ENCODE measurements at places on chromosomes 12 and 14.

DNA sequence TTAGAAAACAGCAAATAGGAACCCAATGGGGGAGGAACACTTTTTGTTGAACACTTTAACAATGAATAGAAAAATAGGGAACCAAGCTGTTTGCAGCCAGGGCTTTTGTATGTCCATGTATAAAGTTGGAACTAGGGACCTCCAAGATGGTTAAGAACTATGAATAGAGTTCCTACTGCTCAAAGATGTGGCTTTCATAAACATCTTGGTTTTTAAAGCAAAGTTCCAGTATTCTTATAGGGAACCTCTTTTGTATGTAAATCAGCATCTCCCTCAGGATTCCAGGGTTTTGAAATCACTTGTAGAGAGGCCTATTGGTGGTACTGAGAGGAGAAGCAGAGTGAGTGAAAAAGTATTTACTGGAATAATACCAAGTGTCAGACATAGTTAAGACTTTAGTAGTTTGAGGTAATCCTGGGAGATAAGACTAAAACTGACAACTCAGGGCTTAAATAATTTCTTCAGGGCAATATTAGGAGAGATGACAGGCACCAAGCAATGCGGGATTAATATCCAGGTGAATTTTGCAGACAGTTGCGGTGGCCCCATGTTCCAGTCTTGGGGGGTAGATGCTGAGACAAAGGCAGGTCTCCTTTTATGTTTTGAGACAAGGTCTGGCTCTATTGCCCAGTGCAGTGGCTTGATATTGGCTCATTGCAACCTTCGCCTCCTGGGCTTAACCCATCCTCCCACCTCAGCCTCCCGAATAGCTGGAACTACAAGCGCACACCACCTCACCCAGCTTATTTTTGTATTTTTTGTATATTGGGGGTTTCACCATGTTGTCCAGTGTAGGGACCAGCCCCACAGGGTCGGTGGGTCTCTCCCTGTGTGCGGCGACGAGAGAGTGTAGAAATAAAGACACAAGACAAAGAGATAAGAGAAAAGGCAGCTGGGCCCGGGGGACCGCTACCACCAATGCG lies 10.4 kb upstream of the EID3 start:
- no peak for DNase-seq

DNA sequence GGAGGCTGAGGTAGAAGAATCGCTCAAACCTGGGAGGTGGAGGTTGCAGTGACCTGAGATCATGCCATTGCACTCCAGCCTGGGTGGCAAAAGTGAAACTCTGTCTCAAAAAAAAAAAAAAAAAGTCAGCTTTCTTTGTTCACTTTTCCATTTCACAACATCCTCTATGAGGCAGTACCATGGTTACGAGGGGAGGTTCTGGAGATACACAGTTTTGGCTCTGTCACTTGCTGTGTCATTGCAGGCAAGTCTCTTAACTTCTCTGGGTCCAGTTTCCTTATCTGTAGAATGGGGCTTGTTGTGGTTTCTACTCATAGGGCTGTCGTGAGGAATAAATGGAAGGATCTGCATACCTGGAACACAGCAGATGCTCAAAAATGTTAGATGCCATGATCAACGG lies 75.6 kb upstream of the SLC24A4 start:
- no peak for DNase-seq

GRCh38 chr14:65072937-65073336 lies 29.4 kb downstream of the MAX start:
- DNase-seq: no peak

DNA sequence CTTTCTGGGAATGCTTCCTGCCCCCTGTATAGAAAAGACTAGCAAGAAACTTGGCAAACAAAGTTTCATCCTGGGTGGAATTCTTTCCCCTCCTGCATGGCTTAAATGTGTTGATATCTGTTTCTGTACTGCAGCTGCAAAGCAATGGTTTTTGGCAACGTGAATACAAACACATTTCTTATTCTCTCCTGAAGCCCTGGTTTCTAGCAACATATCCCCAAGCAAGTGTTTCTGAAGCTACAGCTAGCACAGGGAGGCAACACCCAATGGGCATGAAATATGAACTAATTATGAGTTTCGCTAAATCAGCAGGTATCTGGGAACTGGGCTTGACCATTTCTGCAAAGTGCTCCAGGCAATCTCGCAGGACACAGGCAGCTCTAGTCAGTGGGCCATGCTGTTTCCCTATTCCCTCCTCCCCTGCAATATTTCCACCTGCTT lies 392.3 kb upstream of the TMPO start:
- DNase-seq: no peak

GRCh38 chr14:34110531-34110930 lies 159.7 kb upstream of the EGLN3 start:
- no peak for DNase-seq
